ENCODE measurements at places on chromosomes 13 and 19. TPM values are rescaled to one million over a fixed set of nuclear protein-coding genes. Genes with fewer than 3 reads are reported as not detected.

The CCDC122 gene
- 2.4 TPM for total RNA-seq

GRCh38 chr13:94692030-94692429, 20.3 kb downstream of the SOX21 start:
- H3K36me3 ChIP-seq, result no peaks in the 10 kb centered on the region
- no peak overlapping the region for H3K27ac ChIP-seq
- H3K4me3 ChIP-seq, result no peak overlapping the region
- H3K27me3 ChIP-seq, result no peaks in the 10 kb centered on the region
- DNase-seq, result no peak

DNA sequence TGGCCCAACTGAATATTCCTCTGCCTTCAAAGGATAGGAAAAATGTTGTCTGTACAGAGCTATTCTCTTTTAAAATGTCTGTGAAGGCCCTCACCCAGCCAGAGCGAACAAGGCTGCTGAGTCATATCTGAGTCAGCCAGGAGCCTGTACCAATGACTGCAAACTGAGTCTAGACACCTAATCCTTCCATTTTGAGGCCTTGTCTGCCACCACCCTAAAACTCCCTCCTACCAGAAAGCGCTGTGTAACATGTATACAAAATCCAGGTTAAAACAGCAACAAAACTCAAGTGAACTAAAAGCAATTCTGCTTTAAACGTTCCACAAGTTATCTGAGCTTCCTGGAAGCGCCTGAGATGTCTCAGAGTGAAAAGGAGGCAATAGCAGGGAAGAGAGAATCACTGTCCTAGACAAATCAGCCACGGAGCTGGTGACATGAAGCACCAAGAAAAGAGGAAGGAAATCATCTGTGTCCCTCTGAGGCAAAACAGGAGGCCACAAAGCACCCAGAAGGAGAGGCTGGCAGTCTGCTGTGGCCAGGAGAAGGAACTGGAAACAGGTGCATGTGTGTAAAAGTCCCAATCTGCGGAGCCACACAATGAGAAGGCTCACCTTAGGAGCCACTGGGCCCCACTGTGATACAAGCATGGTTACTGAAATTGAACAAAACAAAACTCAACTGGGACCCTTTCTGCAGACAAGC, 10.2 kb downstream of the DHRS12 start:
- H3K27ac ChIP-seq, result no peak overlapping the region
- no peaks in the 10 kb centered on the region for H3K4me1 ChIP-seq
- H3K27me3 ChIP-seq, result no peaks in the 10 kb centered on the region
- DNase-seq, result no peak

DNA sequence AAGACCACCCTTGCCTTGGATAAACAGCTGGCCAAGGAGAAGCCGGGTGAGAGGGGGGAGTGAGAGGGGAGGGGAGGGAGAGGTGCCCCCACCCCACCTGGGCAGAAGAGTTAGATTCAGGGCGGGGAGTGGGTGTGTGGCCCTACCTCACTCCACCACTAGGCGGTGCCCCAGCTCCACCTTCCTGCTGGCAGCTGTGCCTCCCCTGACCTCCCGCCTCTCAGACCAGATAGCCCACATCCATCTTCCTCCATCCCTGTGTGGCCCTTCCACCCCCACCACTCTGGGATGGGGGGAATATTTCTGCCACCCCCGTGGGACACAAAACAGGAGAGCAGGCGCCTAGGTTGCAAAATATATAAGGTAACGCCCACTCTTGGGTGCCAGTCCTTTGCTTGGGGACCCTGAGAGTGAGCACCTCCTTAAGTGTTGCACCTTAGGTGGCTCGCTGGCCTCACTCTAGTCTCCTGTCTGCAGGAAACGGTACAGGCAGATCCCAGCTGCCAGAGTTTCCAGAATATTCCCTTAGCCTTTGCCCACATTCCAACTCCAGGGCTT, 13.8 kb upstream of the EHD2 start:
- no peaks in the 10 kb centered on the region for H3K27me3 ChIP-seq
- DNase-seq, result no peak
- no peak overlapping the region for H3K4me3 ChIP-seq
- H3K4me1 ChIP-seq, result no peaks in the 10 kb centered on the region
- H3K27ac ChIP-seq, result no peak overlapping the region
- peaks cover 6% of the 10 kb centered on the region for H3K36me3 ChIP-seq
